NCI-H2227 treated with DMSO at 0.1 percent for 48 hours (cell line): ENCODE measurements at places on chromosomes 2 and 18.

DNA sequence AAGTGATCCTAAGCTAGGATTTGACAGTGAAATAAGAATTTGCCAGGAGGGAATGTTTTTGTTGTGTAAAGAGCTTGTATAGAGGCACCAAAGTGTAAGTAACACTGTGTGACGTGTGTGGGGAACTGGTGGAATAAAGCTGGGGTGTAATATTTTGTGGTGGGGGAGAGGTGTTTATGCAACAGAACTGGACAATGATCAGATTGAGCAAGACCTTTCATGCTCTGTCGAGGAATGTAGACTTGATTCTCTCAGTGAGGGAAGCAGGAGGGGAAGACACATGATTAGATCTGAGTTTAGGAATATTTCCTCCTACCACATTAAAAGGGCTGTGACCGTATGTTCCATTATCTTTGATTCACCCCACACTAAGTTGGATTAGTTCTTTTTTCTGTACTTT is 43.6 kb downstream of the EFEMP1 start:
- no peak for DNase-seq

GRCh38 chr18:74281980-74282754 is 9.6 kb downstream of the CYB5A start:
- DNase-seq, result no peak

DNA sequence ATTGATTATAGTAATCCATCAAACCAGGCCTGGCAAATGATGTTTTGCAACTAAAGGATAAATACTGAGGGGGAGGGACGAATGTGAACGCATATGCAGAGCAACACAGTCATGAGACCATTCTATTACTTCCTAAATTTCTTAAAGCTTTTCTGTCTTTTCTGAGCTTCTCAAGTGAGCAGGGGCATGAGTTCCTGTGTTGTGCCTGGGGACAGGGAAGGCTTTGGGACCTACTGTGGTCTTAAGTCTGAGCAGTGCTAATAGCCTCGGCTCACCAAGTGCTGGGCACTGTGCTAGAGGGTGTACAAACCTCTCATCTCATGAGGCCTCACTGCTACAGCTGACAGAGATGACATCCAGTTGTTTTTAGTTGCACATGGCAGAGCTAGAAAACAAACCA is 182.4 kb downstream of the NEDD4L start:
- DNase-seq, result peak; percentile 61

GRCh38 chr2:64137996-64138395 is 6.2 kb downstream of the PELI1 start:
- DNase-seq, result no peak

GRCh38 chr2:142796588-142796987 is 80.9 kb upstream of the KYNU start:
- no peak for DNase-seq

DNA sequence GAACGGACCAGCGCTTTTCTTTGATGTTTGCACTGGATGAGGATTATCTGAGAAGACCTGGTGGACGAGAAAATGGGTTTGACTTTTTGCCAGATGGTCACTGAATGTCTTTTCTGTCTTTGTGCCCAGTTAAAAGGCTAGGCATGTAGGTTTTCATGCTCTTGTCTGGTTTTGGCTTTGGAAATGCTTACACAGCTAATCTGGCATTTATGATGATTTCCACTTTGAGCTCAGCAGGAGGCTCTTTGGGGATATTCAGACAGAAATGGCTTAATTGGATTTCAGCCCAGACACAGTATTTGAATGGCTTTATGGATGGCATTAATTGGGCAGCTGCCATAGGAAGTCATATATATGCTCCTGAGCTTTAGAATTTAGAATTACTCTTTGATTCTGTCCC is 59.6 kb downstream of the NCK2 start:
- DNase-seq, result no peak

GRCh38 chr18:45249246-45249661 is 366.0 kb upstream of the SLC14A2 start:
- DNase-seq, result no peak

GRCh38 chr2:127463155-127463991 is 45.1 kb downstream of the PROC start:
- DNase-seq, result no peak

DNA sequence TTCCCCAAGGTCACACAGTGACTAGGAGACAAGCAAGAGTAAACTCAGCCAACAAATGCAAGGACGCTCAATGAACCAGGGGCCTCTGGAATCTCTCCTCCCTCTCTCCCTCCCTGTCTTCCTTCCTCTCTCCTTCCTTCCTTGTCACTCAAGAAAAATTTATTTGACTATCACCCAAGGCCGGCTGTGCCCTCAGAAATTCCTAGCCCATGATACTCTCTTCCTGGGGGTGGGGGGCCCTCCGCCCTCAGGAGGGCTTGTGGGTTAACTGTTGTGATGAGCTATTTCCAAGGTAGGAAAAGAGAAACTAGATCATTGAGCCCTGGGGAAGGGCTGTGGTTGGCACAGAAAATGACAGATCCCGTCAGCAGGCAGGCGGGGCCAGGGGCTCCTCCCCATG is 21.7 kb downstream of the INHBB start:
- DNase-seq, result no peak

GRCh38 chr18:50045126-50045525 is 149.8 kb downstream of the MYO5B start:
- no peak for DNase-seq

DNA sequence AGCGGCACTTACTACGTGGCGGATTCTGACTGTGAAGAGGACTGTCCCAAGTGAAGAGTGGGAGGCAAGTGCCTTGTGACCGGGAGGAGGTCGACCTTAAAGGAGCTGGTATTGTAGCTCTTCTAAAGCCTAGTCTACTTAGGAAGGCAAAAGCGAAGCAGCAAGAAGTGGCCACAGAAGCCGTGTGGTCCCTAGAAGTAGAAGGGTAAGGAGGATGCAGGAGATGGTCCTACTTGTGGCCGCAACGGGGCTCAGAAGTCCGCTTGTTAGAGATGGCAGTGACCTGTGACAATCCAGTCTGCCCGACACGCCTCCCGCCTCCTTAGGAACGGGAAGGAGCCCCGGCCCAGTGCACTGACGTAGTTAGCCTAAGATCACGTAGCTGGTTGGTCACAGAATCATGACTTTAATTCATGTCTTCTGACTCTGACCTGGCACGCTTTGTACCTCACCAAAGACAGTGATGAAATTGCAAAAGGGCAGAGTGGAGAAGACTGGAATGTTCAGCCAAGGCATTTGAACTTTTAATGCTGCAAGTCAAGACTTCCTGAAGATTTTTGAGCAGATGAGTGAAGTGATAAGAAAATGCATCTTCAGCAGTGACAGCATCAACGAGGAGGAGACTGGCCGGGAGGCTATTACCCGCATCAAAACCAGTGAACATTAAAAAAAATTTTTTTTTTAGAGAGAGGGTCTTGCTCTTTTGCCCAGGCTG is 749 bp upstream of the EIF2AK3 start:
- no peak for DNase-seq

DNA sequence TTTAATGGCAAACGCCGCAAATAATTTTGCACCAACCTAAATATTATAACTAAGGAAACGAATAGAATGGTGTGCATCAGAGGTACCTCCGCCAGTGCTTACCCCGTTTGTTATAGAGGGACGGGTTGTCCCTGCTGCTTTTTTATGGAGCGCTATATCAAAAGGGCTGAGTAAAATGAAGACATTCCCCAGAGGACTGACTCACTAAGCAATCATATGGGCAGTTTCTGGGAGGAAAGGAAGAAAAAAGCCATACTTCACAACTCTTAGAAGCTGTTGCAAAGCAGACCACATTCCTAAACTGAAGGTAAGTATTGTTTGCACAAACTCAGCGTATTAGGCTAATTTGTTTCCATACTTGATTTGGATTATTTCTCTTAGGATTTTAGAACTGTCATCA is 12.9 kb downstream of the ID2 start:
- DNase-seq, result no peak

- DNase-seq, result no peak
Measured at GRCh38 chr2:213317929-213318328, 33.7 kb downstream of the SPAG16 start.

DNA sequence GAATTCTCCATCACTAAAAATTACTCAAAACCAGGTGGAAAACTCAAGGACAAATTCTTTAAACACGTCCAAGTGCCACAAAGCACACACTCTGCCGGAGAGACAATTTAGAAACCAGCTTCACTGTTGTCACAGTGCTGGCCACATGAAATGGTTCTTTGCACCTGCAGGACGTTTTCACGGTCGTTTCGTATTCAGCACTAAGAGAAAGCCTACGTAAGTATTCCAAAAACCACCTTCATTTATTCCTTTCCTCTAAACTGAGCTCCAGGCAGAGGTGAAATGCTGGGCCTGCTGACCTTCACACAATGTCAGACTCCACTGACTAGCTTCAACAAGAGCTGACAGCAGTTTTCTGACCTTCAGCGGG is 680 bp downstream of the ATP5F1A start:
- no peak for DNase-seq

- DNase-seq, result no peak
Measured at GRCh38 chr2:217479566-217479965, 523.2 kb downstream of the TNS1 start.

DNA sequence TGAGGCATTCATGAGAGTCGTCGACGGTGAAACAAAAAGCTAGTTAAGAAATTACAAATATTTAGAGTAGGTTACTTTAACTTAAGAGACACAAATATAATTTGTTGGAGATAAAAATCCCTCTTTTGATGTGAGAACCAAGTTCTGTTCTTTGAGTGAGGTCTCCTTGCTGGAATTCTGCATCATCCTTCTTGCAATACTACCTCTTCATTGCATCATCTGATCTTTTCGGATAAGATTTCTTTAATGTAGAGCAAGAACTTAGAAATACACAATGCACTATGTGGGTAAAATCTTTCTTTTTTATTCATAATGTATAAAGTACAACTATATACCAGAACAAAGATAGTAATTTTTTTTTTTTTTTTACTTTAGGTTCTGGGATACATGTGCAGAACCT is 118.4 kb downstream of the ARL4C start:
- DNase-seq, result no peak

GRCh38 chr2:142586693-142587580 is 290.5 kb upstream of the KYNU start:
- DNase-seq, result no peak

DNA sequence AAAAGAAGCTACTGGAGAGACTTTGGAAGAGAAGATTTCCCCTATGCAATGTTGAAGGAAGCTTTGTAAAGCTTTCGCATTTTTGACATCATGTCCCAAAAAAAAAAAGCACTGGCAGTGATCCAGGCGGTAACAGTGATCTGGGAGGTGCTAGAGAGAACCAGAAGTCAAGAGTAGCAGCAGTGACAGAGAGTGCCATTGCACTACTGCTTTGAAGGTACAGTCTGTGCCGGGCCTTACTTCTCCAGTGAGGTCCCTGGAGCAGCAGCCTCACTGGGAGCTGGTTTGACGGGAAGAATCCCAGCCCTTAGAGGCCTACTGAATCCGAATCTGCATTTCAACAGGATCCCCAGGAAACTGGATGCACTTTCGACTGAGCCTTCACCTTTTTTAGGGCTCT is 50.9 kb upstream of the ATL2 start:
- DNase-seq, result no peak

GRCh38 chr2:39737661-39738060 is 41.4 kb downstream of the THUMPD2 start:
- no peak for DNase-seq

DNA sequence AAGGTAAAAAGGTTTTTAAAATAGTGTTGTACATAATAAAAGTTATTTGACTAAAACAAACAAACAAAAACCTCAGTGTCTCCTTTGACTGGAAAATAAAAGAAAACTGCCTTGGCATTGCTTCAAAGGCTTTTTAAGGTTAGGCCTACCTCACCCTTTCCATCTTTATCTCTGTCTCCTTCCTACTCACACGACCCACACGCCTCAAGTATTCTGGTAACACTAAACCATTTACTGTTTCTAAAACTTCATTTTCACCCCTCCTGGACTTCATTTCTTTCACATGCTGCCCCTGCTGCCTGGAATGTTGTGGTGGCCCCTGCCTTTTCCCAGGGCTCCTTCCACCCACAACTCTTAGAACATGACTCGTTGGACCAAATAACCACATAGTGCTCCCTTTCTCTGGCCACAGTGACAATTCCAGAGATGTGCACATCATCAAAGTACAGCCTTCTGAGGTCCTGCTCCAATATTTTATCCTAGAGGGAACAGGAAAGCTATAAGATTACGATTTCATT is 54.0 kb downstream of the ERBB4 start:
- no peak for DNase-seq

GRCh38 chr2:175414882-175415487 is 233.5 kb upstream of the ATP5MC3 start:
- DNase-seq, result peak; percentile 71

- no peak for DNase-seq
Measured at GRCh38 chr2:17298453-17298852, 219.8 kb downstream of the RAD51AP2 start.

GRCh38 chr2:147756069-147756468 is 88.8 kb upstream of the ACVR2A start:
- DNase-seq, result peak; percentile 26

GRCh38 chr2:2524348-2524941 is 193.4 kb upstream of the MYT1L start:
- no peak for DNase-seq

GRCh38 chr18:34707670-34708069 is 2.4 kb upstream of the DTNA start:
- DNase-seq, result peak; percentile 59

DNA sequence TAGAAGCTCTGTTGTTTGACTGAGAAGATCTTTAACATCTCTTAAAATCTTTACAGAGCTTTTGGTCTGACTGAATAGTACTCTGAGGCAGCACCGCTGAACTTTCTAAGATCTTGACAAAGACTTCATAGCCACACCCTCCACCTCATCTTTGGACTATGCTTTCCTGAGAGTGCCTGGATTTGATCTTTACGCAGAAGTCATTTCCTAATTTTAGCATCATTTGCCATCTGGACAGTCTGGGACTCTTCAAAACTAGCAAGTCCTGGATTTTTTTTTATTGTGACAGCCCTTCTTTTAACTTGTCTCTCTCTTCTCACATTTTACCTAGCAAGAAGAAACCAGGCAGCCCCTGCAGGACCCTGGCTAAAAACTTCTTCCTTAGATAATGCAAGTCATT is 188.8 kb downstream of the CTIF start:
- DNase-seq, result no peak

DNA sequence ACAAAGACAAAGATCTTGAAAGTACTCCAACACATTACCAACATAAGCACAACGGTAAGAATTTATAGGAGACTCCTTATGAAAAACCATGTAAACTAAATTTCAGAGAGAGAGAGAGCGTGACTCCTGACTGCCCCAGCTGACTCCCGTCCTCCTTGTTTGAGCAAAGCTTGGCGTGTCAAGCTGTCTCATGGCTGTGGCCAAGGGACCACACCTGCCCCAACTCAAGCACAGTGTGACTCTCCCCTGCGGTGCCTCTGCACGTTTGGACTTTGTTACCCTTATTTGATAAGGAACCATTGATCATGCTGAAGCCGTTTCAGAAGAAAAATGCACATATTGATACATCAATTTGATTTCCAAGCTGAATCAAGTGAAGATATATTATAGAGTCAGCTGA is 124.8 kb downstream of the COL6A3 start:
- DNase-seq, result no peak

DNA sequence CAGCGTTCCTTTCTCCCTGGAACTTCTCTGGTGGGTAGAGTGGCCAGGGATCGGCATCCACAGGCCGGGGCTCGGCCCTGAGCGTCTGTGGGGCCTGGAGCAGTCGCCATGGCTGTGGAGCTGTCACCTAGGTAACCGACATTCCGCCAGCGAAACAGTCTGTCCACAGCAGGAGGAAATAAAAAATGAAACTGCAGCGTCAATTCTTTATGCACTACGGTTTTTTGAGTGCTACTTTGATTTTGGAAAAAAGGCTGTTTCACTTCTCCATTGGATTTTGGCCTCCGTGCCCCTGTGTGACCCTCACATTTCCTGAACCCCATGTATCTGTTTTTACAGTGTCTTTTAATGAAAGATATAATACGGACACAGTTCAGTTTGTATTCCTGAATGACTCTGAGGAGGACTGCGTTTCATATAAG is 163.4 kb downstream of the LDLRAD4 start:
- peak; percentile 32 for DNase-seq
